Neuronal stem cell (in vitro differentiated cells): ENCODE measurements at places on chromosomes 5 and 9.
A peak's percentile ranks its signal among the peaks of the same experiment; 100 is the strongest.

GRCh38 chr5:149924486-149924885 lies 20.1 kb downstream of the PDE6A start:
- H3K27ac ChIP-seq: no peak overlapping the region
- H3K27me3 ChIP-seq: no peaks in the 10 kb centered on the region
- no peak overlapping the region for H3K4me3 ChIP-seq
- H3K36me3 ChIP-seq: no peaks in the 10 kb centered on the region
- no peaks in the 10 kb centered on the region for H3K4me1 ChIP-seq

GRCh38 chr5:149310947-149311658 lies 34.2 kb upstream of the GRPEL2 start:
- no peak overlapping the region for H3K4me3 ChIP-seq
- no peaks in the 10 kb centered on the region for H3K36me3 ChIP-seq
- DNase-seq: no peak
- H3K27me3 ChIP-seq: no peaks in the 10 kb centered on the region
- no peak overlapping the region for H3K27ac ChIP-seq
- peaks cover 2% of the 10 kb centered on the region for H3K4me1 ChIP-seq

- no peaks in the 10 kb centered on the region for H3K27me3 ChIP-seq
- H3K27ac ChIP-seq: no peak overlapping the region
- DNase-seq: no peak
- no peaks in the 10 kb centered on the region for H3K4me1 ChIP-seq
Observed at GRCh38 chr5:29993286-29993685, 1200.2 kb upstream of the CDH6 start.

DNA sequence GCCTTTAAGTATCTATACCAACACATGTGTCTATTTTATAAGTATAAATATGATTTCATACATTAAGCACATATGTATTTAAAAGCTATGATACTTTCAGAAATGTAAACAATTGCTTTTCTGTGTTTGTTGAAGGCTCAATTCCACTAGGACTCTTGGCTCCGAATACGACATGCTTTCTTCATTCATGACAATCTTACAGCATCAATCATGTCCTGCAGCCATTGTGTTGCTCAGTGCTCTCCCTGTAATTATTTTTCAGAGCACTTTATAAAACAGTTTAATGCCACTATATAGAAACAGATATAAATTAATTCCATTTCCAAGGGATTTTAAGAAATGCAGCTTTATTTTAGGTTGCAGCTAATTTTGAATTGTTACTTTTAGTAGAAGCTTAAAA lies 167.3 kb downstream of the TAF11L14 start:
- no peak overlapping the region for H3K27ac ChIP-seq
- no peak for DNase-seq
- H3K4me1 ChIP-seq: peaks cover 26% of the 10 kb centered on the region
- H3K4me3 ChIP-seq: no peak overlapping the region

- peaks cover 8% of the 10 kb centered on the region for H3K27me3 ChIP-seq
- DNase-seq: no peak
- H3K4me1 ChIP-seq: peaks cover 9% of the 10 kb centered on the region
- no peaks in the 10 kb centered on the region for H3K36me3 ChIP-seq
Observed at GRCh38 chr5:14872070-14872989, 752 bp upstream of the ANKH start.

- no peaks in the 10 kb centered on the region for H3K4me1 ChIP-seq
- H3K4me3 ChIP-seq: no peak overlapping the region
- H3K27ac ChIP-seq: no peak overlapping the region
- no peaks in the 10 kb centered on the region for H3K36me3 ChIP-seq
- H3K27me3 ChIP-seq: no peaks in the 10 kb centered on the region
Observed at GRCh38 chr5:35828082-35828598, 28.6 kb upstream of the IL7R start.

- no peak overlapping the region for H3K4me3 ChIP-seq
- DNase-seq: no peak
- no peaks in the 10 kb centered on the region for H3K36me3 ChIP-seq
- no peaks in the 10 kb centered on the region for H3K27me3 ChIP-seq
- no peaks in the 10 kb centered on the region for H3K4me1 ChIP-seq
- no peak overlapping the region for H3K27ac ChIP-seq
Observed at GRCh38 chr5:89055695-89056085, 172.7 kb upstream of the MEF2C start.

GRCh38 chr9:16413509-16414016 lies 456.9 kb downstream of the BNC2 start:
- no peaks in the 10 kb centered on the region for H3K27me3 ChIP-seq
- no peak overlapping the region for H3K27ac ChIP-seq
- no peak for DNase-seq
- H3K4me1 ChIP-seq: peaks cover 3% of the 10 kb centered on the region

- no peak overlapping the region for H3K27ac ChIP-seq
- H3K4me1 ChIP-seq: no peaks in the 10 kb centered on the region
- H3K4me3 ChIP-seq: no peak overlapping the region
- no peaks in the 10 kb centered on the region for H3K27me3 ChIP-seq
- DNase-seq: no peak
Observed at GRCh38 chr5:67942421-67942820, 273.1 kb upstream of the PIK3R1 start.

GRCh38 chr5:129506086-129506485 lies 46.0 kb downstream of the ADAMTS19 start:
- H3K27me3 ChIP-seq: no peaks in the 10 kb centered on the region
- H3K27ac ChIP-seq: no peak overlapping the region
- no peaks in the 10 kb centered on the region for H3K36me3 ChIP-seq
- H3K4me1 ChIP-seq: no peaks in the 10 kb centered on the region

DNA sequence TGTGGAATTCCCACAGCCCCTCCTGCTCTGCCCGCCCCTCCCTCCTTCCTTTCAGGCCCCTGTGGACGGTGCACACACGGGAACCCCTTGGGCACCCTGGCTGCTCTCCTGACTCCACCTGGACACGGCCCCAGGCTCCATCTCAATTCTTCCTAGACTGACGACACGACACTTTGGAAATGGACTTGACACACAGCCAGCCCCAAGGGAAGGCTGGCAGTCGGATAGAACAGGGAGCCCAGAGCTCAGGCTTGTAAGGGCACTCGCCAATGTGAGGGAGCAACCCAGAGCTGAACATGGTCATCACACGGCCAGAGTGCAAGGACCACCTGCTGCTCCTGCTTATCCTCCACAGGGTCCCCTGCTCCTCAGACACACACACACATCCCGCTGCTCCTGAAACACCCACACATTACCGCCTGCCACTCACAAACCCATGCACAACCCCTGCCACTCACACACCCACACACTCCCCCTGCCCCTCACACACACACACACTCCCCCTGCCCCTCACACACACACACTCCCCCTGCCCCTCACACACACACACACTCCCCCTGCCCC lies 8.9 kb downstream of the SLC9A3 start:
- H3K27ac ChIP-seq: no peak overlapping the region
- H3K4me1 ChIP-seq: no peaks in the 10 kb centered on the region
- peaks cover 69% of the 10 kb centered on the region for H3K27me3 ChIP-seq
- peak overlapping the region; percentile 13 for H3K4me3 ChIP-seq
- DNase-seq: no peak

- no peak overlapping the region for H3K27ac ChIP-seq
- no peaks in the 10 kb centered on the region for H3K27me3 ChIP-seq
- DNase-seq: no peak
- H3K4me3 ChIP-seq: no peak overlapping the region
- no peaks in the 10 kb centered on the region for H3K4me1 ChIP-seq
Observed at GRCh38 chr5:33287242-33287641, 153.5 kb upstream of the TARS1 start.

- no peaks in the 10 kb centered on the region for H3K4me1 ChIP-seq
- no peak overlapping the region for H3K27ac ChIP-seq
- DNase-seq: no peak
- no peaks in the 10 kb centered on the region for H3K27me3 ChIP-seq
- H3K4me3 ChIP-seq: no peak overlapping the region
Observed at GRCh38 chr5:61254969-61255555, 77.0 kb upstream of the ZSWIM6 start.

DNA sequence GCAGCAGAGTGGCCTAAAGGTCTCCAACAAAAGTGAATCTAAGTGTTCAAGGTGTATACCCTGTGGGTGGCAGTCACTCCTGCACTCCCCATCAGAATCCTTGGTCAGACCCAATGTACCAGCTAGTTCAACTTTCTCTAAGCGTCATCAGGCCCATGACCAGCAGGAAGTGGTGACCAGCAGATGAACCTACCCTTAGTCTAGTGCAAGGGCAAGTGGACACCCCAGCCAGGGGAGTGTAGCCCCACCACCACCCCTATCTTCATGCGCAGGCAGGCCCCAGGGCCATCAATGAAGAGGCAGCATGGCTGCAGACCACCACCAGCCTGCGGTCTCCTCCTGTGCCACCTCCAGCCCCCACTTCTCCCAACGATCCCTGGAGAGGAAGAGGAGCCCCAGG lies 213.1 kb downstream of the AGTPBP1 start:
- DNase-seq: no peak
- no peaks in the 10 kb centered on the region for H3K36me3 ChIP-seq
- no peaks in the 10 kb centered on the region for H3K27me3 ChIP-seq
- H3K4me3 ChIP-seq: no peak overlapping the region
- no peak overlapping the region for H3K27ac ChIP-seq
- H3K4me1 ChIP-seq: peaks cover 2% of the 10 kb centered on the region

GRCh38 chr9:2837915-2838314 lies 6.0 kb downstream of the PUM3 start:
- H3K27me3 ChIP-seq: no peaks in the 10 kb centered on the region
- H3K4me1 ChIP-seq: peaks cover 6% of the 10 kb centered on the region
- peaks cover 61% of the 10 kb centered on the region for H3K36me3 ChIP-seq
- no peak overlapping the region for H3K27ac ChIP-seq
- no peak overlapping the region for H3K4me3 ChIP-seq

GRCh38 chr5:81825237-81825636 lies 74.3 kb upstream of the SSBP2 start:
- H3K4me3 ChIP-seq: no peak overlapping the region
- H3K27ac ChIP-seq: no peak overlapping the region
- H3K27me3 ChIP-seq: no peaks in the 10 kb centered on the region
- no peak for DNase-seq
- no peaks in the 10 kb centered on the region for H3K4me1 ChIP-seq

DNA sequence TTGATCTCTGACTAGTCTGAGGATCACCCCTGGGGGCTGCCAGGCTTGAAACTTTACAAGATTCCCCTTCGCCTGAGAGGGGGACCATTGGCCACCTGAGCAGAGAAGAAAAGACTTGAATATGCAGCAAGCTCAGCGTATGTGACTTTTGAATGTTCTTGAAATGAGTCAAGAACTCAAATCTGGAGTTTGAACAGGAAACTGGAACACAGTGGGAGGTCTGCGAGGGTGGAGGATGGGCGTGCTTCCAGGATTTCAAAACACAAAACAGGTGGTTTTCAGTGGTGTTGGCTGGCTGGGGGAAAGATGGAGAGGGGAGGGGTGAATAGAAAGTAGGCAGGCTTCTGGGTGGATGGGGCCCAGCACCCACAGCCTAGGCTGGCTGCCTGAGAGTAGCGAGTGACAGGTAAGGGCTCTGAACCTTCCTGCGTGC lies 40.6 kb downstream of the TMEM174 start:
- H3K4me1 ChIP-seq: peaks cover 2% of the 10 kb centered on the region
- H3K27me3 ChIP-seq: peaks cover 2% of the 10 kb centered on the region
- no peak overlapping the region for H3K27ac ChIP-seq
- DNase-seq: no peak
- no peak overlapping the region for H3K4me3 ChIP-seq

DNA sequence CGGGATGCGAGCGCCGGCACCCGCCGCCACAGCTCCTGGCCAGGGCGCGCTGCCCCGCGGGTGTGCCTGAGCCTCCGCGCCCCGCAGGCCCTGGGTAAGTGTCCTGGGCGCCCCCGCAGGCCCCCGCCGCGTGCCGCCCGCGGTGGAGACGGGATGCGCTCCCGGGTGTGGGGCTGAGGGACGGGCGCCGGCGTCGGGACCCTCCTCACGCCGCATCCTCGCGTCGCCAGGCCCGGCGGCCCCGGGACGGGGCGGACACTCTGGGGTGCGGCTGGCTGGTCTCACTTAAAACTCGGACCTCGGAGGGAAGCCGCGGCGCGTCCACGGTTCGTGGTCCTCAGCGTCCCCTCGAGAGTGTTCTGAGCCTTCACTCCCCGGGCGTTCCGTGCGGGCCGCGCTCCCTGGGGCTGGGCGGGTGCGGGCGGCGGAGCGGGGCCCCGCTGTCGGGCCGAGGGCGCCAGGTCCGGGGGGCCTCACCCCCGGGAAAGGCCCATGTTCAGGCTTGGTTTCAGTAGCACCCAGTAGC lies 275 bp downstream of the AHRR start:
- peaks cover under 1% of the 10 kb centered on the region for H3K36me3 ChIP-seq
- H3K27me3 ChIP-seq: peaks cover 33% of the 10 kb centered on the region
- DNase-seq: no peak
- peak overlapping the region; percentile 80 for H3K4me3 ChIP-seq
- H3K27ac ChIP-seq: no peak overlapping the region

- H3K4me1 ChIP-seq: peaks cover 1% of the 10 kb centered on the region
- H3K36me3 ChIP-seq: no peaks in the 10 kb centered on the region
- H3K27me3 ChIP-seq: peaks cover 73% of the 10 kb centered on the region
- peak within 1 kb of the TSS; percentile 51 for H3K4me3 ChIP-seq
Observed at GRCh38 chr5:64165500-64166200, at the start of gene RNF180. TSS of gene RNF180 (plus strand) at chr5:64165843. CDS start at chr5:64200808, 34,965 bp downstream.

DNA sequence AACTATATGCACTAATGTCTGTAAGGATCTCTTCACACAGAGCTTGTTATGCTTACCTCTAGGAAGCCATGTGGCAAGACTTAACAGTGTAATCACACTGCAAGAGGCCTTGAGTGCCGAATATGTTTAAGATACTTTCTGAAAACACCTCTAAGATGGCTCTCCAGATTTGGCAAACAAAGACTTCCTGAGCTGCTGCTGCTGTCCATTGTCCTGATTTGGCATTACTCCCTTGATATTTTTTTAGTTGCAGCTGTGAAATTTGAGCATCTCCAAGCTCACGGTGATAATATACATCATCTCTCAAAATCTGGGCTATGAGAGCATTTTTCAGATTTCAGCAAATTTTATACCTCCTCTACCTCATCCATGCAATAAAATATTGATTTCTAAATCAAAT lies 384.5 kb upstream of the CDH6 start:
- DNase-seq: no peak
- no peak overlapping the region for H3K27ac ChIP-seq
- no peaks in the 10 kb centered on the region for H3K4me1 ChIP-seq
- no peaks in the 10 kb centered on the region for H3K27me3 ChIP-seq
- H3K4me3 ChIP-seq: no peak overlapping the region

DNA sequence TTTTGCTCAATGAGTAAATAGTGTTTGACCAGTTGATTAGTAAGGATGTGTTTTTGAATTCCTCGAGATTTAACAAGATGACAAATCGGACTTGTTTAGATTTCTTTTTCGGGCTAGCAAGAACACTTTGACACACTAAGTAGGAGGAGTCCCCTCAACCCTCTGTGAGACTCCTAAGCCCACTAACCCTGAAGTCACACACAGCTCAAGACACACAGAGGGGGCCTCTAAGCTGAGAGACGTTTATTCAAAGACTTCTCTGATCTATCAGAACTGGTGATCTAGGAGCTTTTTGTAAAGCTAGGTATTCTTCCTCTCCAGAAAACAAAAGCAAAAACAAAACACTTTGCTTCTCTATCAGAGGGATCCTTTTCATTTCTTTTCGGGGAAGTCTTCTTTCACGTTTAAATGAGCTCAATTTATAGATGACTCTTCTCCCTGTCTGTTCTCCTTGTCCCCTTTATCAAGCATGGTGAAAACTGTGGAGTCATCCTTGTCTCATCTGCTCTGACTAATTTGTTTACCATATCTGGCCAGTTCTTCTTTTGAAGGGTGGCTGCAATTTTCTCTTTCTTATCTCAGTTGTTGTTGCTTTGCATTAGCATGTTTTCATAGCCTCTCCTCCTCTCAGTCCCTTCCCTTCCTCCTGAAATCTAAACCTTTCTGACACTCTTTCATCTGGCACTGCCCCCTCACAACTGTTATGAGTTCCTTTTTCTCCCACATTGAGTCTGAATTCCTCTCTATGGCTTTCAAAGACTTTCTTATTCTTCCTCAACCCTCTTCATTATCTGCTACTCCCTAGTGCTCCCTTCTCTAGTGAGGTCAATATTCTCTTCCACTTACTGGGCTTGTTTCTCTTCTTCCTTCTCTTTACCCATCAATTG lies 68.5 kb upstream of the RAI14 start:
- no peaks in the 10 kb centered on the region for H3K27me3 ChIP-seq
- no peaks in the 10 kb centered on the region for H3K36me3 ChIP-seq
- no peak for DNase-seq
- H3K4me1 ChIP-seq: peaks cover 2% of the 10 kb centered on the region
- no peak overlapping the region for H3K27ac ChIP-seq
